ENCODE measurements at places on chromosomes 6 and 20.

DNA sequence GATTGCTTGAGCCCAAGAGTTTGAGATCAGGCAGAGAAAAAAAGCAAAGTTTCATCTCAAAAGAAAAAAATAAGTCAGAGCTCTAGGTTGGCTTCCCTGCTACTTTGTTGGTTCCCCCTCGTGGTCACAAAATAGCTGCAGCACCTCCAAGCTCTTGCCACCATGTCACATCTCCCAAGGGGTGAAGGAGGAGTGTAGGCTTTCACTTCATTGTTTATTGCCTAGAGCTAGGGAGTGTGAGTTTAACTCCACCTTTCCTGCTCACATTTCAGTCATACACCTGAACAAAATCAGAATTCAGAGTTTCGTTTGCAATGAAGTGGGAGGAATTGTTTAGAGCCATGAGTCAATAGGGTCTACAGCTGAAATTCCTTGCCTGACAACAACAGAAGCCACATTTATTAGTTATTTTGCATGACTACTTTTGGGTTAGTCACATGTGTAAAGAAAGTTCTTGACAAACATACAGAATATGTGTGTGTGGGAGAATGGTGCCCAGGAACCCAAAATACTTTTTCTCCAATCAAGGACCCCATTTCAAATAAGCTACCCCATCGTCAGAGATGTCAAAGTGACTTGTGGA lies 56.2 kb upstream of the UFL1 start:
- no peak for DNase-seq

DNA sequence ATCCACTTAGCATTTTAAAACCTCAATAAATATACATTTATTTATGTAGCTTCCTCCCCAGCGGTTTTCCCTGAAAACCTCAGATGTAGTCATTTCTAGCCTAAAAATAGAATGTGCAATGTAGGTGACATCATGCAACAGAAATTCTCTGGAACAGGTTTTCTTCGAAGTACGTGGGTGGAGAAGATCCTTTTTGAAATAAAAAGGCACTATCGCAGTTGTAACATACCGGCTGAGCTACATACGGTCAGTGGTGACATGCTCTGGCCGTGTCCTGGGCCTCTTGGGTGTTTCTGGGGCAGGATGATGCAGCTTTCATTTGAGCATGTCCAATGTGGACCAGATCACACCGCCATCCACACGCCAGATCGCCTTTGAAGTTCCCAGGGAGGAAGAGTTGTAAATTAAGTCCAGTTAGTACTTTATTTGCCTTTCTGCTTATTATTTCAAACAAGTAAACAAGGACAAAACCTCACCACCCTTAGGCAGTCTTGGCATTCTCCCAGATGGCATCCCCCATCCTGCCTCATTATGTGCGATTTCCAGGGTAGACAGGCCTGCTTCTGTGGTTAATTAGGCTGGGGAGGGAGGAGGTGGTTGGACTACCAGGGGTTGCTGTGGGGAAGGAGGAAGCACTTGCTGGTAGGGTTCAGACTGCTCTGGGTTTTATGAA lies 109.5 kb upstream of the CLDN20 start:
- no peak for DNase-seq

DNA sequence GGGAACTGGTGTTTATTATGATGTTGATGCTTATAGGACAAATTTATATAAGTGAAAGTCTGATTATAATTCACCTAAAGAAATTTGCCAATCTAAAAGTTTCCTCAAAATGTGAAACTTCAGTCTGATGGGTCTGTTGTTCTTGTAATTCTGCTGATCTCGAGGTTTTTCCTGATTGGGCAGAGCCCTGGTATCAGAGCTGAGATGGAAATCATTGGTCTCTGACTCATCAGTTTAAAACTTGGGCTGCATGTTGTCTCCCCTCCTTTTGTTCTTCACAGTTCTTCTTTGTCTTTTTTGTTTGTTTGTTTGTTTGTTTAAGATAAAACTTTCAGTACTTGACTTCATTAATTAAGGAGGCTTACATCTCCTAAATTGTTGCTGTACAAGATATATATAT lies 5.9 kb downstream of the SMAP1 start:
- no peak for DNase-seq

DNA sequence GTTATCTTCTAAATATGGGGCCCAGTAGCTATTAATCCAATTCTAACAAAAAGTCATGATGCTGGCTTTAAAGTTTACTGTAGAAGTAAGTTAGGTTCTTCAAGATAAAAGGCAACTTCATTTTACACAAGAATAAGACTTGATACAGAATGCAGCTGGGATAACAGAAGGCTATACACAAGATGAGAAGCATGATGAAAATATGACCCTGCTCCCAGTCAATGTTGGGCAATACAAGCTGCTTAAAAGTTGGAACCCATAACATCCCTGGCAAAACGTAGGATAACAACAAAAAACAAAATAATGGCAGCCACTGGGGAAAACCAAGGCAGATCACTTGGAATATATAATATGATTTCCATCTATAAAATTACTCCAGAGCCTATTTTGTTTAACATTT lies 87.6 kb upstream of the RSPO3 start:
- no peak for DNase-seq

GRCh38 chr6:22801831-22802230 lies 232.5 kb downstream of the HDGFL1 start:
- DNase-seq, result no peak

DNA sequence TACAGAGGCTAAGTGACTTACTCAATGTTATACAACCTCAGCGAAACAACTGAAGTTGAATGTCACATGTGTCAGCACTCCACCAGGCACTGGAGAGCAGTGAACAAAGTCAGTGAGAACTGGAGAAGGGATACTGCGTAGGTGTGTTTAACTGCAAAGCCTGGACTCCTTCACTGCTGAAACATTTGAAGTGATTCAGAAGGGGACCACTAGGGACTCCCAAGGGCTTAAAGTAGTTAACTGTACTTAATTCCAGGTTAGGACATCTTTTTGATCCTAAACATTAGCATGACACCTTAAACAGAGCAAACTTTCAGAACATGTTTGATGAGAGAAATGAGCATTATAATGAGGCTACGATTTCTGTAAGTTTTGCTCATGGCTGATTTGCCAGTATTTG lies 45.0 kb upstream of the ZBTB24 start:
- no peak for DNase-seq

DNA sequence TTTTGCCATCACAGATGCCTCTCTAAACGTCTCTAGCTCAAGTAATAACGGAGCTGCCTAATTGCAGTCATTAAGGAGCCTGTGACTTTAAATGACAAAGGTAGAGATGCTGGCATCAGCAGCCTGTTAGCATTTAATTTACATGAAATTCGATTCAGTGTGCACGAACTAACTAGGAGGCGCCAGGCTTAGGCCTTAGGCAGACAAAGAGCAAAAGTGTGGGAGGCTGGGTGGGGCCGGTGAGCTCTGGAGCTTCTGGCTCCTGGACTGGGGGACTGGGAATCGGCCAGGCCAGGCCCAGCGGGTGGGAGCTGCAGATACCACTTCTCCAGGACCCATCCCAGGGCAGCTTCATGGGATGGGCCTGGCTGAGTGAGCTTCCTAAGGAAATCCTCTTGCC lies 170.0 kb upstream of the AGPAT4 start:
- DNase-seq, result peak; percentile 92

DNA sequence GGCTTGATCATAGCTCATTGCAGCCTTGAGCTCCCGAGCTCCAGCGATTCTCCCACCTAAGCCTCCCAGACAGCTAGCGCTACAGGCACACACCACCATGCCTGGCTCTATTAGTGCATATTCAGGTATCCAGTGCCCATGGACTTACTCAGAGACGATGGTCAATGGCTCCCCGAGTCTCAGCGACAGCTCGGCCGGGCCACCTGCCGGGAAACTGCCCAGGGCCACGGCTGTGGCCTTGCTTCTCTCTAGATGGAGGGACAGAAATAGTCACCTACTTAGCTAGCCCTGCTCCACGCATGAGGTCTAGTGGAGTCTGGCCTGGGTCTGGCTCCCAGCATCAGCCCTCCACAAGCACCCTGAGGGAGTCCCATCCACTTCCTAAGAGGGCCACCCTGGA lies 11.7 kb downstream of the SLA2 start:
- DNase-seq, result no peak

DNA sequence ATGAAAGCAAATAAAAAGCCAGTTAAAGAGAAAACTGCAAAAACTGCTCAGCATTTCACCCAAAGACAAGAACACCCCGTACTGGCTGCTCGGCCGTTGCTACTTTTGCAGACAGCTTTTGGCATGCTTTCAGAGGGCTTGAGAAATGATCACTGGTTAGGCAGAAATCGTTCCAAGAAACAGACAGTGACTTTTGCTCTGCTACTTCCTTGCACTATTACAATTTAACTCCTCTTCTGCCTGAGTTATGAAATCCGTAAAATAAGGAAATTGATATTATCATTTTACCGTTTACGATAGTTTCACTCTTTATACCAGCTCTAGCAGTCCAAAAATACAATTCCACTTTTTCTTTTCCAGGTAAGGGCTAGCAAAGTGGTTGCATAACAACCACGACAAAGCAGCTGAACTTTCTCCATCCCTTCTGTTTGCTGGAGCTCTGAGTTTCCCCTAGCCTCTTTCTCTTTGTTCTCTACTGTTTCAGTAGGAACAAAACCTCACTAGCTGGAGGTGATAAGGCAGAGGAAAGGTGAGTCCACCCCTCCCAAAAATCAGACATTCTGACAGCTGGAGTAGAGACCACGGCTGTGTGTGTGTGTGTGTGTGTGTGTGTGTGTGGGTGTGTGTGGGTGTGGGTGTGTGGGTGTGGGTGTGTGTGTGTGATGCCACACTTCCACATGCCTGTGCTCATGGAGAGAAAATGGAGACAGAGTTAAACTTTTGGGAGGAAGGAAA lies 191.8 kb upstream of the RREB1 start:
- DNase-seq, result no peak

DNA sequence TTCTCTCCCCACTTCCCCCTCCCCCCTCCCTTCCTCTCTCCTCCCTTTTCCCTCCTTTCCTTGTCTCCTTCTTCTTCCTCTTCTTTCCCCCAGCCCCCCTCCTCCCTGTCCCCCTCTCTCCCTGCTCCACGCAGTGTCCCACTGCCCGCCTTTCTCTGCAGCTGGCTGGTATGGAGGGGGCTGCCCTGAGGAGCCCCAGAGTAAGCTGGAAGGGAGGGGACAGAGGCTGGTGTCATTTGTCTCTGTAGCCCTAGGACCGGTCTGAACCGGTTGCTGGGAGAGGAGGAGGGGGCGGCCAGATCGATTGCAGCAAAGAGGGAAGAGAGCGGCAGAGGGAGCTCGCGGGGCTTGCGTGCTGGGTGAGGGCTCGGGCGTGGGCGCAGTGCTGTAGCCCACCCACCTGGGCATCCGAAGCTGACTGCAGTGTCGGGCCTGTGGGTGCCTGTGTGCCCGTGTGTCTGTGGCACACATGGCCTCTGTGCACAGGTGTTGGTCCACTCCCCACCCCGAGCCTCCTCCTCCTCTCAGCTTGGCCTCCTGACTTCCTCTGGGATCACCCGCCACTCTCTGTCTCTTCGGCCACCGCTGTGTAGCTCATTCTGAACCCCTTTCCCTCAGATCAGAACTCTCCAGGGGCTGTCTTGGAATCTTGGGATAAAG lies 50.6 kb downstream of the SRC start:
- DNase-seq, result no peak

- no peak for DNase-seq
Measured at GRCh38 chr6:41200296-41200900, 551 bp downstream of the TREML2 start.

- DNase-seq, result no peak
Measured at GRCh38 chr6:5936140-5936539, 70.6 kb downstream of the NRN1 start.

DNA sequence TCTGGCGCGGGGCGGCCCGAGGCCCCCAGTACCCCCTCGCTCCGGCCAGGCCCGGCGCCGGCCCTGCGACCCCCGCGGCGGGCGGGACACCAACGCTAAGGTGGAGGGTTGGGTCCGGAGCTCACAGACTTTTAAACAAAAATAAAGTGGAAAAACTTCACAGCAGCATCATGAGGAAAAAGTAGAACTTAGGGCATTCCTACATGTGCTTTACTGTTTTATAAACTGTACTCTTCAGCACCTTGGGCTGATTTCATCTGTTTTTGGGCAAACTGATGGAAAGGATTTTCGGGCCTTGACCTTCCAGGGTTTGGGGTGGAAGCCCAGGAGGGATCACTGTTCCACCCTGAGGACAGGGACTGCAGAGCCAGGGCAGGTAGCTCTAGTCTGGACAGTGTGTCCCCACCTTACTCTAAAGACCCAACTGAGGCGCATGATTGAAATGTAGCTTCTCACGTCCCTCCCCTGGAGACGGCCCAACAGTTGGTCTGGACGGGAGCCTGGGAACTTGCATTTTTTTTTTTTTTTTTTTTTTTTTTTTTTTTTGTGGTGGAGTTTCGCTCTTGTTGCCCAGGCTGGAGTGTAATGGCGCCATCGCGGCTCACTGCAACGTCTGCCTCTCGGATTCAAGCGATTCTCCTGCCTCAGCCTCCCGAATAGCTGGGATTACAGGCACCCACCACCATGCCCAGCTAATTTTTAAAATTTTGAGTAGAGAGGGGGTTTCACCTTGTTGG lies 740 bp downstream of the NELFCD start:
- DNase-seq, result no peak

DNA sequence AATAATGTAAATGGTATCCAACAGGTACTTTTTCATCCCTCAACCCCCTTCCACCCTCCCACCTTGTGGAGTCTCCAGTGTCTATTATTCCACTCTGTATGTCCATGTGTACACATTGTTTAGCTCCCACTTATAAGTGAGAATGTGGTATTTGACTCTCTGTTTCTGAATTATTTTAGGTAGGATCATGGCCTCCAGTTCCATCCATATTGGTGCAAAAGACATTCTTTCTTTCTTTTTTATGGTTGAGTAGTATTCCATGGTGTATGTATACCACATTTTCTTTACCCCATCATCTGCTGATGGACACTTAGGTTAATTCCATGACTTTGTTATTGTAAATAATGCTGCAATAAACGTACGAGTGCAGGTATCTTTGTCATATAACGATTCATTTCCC lies 58.2 kb upstream of the PRND start:
- DNase-seq, result no peak

DNA sequence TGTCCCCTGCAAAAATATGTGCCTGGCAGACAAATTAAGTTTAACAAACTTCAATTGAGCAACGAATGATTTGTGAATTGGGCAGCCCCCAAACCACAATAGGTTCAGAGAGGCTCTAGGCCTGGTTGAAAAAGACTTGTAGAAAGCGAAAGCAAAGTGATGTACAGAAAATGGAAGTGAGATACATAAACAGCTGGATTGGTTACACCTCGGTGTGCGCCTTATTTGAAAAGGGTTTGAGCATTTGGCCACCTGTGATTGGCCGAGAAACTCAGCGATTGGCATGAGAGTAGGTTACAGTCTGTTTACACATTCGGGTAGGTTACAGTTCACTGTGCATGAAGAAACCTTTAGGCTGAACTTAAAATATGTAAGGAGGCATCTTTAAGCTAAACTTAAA lies 136.9 kb downstream of the CD83 start:
- no peak for DNase-seq

DNA sequence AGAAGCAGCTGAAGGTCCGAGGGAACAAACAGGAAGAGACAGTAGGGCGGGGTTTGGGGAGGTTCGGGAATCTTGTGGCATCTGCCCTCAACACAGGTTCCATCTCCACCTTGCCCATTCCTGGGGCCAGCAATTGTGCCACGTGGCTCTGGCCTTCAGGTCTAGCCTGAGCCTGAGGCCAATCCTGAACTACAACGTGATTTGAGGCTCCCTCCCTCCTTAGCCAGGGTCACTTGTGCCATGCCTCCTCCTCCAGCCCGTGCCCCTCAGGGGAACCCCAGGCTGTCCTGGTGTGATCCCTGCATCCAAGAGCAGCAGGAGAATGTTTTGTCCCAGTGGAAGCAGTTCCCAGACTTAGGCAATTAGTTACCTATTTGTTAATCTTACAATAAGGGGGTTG lies 3.0 kb downstream of the CST9 start:
- DNase-seq, result no peak

GRCh38 chr6:13427801-13428582 lies 59.4 kb downstream of the GFOD1 start:
- no peak for DNase-seq

GRCh38 chr6:10613723-10614122 lies 80.7 kb downstream of the C6orf52 start:
- DNase-seq, result no peak

All from NCI-H1436 (cell line).